Esophagus mucosa (tissue), 1 donor: ENCODE measurements at places on chromosomes 7 and 10. TPM values are rescaled to one million over a fixed set of nuclear protein-coding genes. Genes with fewer than 3 reads are reported as not detected.

Gene TRIM56
- 14.3 TPM for total RNA-seq

Gene PHTF2
- 8.3 TPM for total RNA-seq

GRCh38 chr7:20798694-20799121 is 12.0 kb upstream of the SP8 start:
- ATAC-seq: no peak

DNA sequence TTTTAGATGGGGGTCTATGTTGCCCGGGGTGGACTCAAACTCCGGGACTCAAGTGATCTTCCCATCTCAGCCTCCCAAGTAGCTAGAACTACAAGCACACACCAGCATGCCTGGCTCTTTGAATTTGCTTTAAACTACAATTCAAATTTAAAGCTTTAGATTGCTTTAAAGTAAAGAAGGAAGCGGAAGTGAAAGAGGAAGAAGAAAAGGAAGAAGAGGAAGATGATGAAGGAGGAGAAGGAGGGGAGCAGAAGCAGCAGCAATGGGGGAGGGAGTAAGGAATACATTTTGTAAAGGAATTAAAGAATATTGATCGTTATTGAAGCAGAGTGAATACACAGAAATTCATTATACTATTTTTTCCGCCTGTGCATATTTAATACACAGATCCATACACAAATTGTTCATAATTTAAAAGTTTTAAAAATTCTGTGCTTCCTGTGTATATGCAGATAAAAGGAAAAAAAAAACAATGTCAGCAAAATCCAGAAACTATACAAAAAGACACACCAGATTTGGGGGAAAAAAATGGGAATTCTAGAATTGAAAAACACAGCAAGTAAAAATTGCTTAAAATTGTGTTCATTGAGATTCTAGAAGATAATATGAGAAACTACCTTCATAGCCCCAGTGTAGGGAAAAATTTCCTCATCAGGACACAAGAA is 60.8 kb upstream of the KCNMA1 start:
- ATAC-seq: no peak

DNA sequence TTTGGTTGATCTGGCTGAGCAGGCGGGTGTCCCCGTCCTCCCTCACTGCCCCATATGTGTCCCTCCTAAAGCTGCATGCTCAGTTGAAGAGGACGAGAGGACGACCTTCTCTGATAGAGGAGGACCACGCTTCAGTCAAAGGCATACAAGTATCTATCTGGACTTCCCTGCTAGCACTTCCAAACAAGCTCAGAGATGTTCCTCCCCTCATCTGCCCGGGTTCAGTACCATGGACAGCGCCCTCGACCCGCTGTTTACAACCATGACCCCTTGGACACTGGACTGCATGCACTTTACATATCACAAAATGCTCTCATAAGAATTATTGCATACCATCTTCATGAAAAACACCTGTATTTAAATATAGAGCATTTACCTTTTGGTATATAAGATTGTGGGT is 26.9 kb upstream of the TRIM56 start:
- ATAC-seq: no peak

DNA sequence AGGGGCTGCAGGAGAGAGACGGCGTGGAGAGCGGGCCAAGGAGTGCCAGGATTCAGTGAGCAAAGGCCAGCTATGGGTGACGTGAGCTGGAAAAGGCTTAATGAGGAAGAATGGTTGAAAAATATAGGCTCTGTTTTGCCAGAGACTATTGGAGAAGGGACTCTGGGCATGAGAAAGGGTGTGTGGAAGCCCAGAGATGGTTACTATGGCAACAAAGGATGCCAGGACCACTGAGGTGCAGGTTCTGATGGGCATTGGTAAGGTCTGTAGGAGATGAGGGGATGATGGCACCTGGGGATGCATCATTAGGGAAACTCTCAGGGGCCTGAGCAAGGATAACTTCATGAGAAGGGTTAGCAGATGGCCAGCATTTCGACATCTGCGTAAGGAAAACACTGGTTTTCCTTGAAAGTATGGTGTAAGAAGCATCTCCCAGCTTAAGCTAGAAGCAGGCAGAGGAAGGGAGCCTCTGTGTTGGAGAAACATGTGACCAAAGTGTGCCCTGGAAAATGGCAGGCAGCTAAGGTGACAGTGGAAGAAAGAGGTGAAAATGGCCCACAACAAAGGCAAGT is 21.6 kb upstream of the FAM180A start:
- no peak for ATAC-seq

DNA sequence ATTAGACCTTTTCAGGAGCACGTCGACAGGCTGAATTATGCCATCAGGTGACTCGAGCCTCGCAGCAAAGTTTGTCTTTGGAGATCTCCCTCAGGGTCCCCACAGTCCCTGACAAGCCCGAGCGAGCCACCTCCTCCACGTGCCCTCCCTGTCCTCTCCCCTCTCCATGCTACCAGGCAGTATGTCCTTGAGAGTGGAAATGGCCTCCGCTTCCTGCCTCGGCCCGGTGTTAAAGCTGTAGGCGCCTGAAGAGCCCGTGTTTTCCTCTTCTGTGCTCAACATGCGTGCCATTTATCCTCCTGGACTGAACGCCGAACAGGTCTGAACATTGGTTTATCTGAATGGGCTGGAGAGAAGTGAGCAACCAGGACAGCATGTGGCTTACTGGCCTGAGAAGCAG is 82.6 kb downstream of the GPR26 start:
- ATAC-seq: no peak
